Cerebellum (tissue), 4 donors: ENCODE measurements at places on chromosomes 6 and 20. TPM values are rescaled to one million over a fixed set of nuclear protein-coding genes. Genes with fewer than 3 reads are reported as not detected.

Gene HLA-DRB5
- total RNA-seq: not detected

Gene SRMS
- total RNA-seq: not detected

Gene CGA
- 0.82 TPM for total RNA-seq

Gene PNPLA1
- total RNA-seq: not detected

DNA sequence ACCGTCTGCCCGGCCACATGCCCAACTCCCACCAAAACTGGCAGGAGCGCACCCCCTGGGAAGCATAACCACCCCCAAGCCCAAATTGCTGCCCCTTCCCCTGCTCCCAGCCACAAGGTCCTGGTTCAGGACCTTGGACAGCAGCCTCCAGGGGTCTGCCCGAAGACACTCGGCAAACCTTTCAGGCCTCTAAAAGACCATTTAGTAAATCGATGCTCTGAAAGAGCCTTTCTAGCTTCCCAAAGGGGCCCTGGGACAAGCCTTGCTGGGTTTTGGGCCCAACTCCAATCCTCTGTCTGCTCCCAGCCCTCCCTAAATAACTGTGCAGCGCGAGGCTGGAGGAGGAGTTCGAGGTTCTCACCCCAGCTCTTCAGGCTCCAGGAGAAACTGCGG lies 30.5 kb downstream of the GRM4 start:
- DNase-seq: no peak

- peak; percentile 60 for DNase-seq
Observed at GRCh38 chr20:37521061-37521771, at the start of gene NNAT. Gene NNAT (plus strand): TSS chr20:37521250. CDS start chr20:37521332, 82 bp downstream.
